NCI-H524 treated with DMSO at 0.1 percent for 48 hours (cell line): ENCODE measurements at places on chromosomes 16 and 17.

- no peak for DNase-seq
Measured at GRCh38 chr16:1377406-1378010, 25.8 kb downstream of the GNPTG start.

- no peak for DNase-seq
Measured at GRCh38 chr17:16922386-16923096, 49.4 kb downstream of the TNFRSF13B start.

DNA sequence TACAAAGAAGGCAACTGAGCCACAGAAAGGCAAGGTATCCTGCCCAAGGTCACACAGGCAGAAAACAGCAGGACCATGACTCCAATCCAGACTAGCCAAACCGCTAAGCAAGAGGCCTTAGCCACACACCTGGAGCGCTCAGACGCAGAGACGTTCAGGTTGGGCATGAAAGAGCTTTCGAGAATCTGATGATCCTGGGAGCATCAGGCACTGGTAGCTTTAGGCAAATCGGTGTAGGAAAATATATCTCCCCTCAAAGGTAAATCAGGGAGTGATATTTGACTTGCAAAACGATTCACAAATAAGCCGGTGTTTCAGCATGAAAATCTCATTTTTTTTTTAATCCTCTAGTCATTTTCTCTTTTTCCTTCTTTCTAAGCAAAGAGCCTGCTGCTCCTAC, 279.0 kb downstream of the MRTFB start:
- no peak for DNase-seq

DNA sequence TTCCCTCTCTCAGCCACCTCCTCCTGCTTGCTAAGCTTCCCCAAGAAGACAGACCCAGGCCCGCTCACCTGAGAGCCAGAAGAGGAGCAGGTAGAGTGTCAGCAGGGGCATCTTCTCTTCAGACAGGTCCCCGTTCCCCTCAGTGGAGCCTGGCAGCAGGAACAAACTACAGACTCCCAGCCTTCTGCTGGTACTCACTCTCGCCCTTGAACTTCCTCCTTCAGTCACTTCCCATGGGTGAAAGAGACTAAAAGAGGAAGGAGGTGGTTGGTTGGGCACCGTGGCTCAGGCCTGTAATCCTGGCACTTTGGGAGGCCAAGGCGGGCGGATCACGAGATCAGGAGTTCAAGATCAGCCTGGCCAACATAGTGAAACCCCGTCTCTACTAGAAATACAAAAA, at the start of gene CD300LF:
TSS of gene CD300LF (minus strand) at position 168 of the 400 bp plus-strand sequence. CDS start at position 111, 57 bp downstream.
- DNase-seq, result no peak

- peak; percentile 86 for DNase-seq
Measured at GRCh38 chr16:56019274-56019673, 144.1 kb upstream of the CES5A start.

DNA sequence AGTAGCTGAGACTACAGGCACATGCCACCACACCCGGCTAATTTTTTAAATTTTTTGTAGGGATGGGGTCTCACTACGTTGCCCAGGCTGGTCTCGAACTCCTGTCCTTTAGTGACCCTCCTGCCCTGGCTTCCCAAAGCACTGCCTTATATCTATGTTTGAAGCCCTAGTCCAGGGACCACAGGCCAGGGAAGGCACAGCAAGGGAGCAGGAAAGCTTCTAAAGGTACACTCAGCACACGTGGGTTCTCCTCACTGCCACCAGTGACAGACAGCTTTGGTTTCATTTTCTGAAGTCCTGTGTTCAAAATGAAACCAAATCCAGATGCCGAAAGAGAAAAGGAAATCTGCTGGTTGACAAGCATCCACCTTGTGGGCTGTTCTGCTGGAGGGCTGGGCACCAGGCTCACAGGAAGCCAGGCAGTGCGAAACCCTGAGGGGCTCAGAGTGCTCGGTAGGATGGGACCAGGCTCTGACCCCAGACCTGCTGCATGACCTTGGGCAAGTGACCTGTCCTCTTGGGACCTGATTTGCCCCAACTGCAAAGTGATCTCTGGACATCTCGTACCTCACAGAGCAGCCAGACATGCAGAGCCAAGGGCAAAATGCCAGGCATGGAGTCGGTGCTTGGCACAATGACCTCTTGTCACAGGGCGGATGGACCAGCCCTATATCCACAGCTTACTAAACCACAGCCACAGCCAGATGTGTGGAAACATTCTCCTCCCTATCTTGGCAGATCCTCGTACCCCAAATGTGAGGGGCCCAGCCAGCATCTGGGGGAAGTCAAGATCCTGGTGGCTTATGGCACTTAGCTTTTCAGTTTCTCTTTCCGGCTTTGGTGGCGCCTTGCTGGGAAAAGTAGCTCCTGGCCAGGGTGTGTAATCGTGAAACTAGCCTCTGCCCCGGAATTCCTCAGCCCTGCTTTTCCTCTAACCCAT, 2.8 kb upstream of the SOCS1 start:
- no peak for DNase-seq

- no peak for DNase-seq
Measured at GRCh38 chr16:87648236-87648635, 45.9 kb downstream of the JPH3 start.

DNA sequence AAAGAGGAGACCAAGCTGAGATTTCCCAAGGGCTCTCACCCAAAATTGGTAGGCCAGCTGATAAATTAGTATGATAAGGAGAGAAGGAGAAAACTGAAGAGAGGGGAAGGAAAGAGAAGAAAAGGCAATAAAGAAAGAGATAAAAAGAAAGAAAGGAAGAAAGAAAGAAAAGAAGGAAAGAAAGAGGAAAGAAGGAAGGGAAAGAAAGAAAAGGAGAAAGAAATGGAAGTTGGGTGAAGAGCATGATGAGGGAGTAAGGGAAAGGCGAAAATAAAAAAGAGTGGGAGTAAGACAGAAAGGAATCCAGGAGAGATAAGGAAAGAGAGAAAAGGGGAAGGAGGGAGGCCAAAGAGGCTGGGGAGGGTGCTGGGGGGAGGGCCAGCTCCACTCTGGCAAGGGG, 95.4 kb downstream of the MRM1 start:
- DNase-seq, result no peak

GRCh38 chr17:82754297-82755208, 2.7 kb downstream of the TBCD start:
- no peak for DNase-seq

GRCh38 chr17:230395-230770, 48.9 kb upstream of the DOC2B start:
- DNase-seq, result no peak

DNA sequence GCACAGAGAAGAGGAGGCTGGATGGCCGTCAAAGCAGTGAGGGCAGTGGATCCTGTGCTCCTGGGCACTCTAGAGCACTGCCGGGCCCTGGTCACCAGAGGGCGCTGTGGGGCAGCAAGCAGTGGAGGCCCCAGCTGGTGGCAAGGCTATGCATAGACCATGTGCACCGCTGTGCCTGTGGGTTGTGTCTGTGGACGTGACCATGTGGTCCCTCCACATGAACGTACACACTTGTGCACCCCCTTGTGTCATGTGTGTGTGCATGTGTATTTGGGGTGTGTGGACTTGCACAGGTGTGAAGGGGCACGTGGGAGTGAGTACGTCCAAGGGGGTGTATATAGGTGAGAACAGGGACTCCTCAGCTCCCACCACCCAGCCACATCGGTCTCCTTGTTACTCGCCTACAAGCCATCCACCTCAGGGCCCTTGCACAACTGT, 4.4 kb upstream of the MAP2K3 start:
- peak; percentile 49 for DNase-seq

- no peak for DNase-seq
Measured at GRCh38 chr16:70711211-70712031, 25.6 kb upstream of the MTSS2 start.

- no peak for DNase-seq
Measured at GRCh38 chr16:68289621-68290329, 21.0 kb downstream of the SLC7A6OS start.

DNA sequence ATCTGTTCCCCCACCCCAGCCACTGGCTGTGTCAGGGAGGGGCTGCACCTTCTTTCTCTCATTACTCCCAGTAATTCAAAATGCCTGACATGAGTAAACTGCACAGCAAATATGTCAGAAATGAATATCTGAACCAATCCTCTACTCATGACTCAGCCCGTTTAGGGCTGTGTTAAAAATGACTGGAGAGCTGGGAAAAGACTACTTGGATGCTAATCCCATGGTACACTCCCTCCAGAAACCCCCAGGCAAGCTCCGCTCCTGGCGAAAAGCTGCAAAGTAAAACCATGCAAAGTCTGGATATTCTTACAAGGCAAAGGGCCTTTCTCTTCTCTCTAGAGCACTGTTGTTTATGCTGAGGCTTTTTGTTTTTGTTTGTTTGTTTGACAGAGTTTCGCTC, 448.1 kb upstream of the DYNLRB2 start:
- DNase-seq, result no peak

DNA sequence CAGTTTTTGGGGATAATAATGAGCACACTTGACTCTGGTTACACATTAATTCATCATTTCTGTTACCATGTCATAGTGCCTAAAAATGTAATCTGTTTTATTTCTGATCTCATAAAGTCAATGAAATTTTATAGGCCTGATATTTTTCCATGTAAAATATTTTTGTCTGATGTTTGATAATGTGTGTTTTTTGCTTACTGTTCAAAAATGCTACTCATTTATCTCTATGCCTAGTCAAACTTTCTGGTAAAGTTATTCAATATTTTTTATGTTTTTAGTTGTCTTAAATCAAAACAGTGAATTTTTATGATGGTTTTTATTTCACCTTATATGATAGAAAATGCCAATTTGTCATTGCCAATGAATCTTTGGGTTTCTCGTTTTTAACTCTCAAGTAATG, 147.0 kb downstream of the AHSP start:
- DNase-seq, result no peak

DNA sequence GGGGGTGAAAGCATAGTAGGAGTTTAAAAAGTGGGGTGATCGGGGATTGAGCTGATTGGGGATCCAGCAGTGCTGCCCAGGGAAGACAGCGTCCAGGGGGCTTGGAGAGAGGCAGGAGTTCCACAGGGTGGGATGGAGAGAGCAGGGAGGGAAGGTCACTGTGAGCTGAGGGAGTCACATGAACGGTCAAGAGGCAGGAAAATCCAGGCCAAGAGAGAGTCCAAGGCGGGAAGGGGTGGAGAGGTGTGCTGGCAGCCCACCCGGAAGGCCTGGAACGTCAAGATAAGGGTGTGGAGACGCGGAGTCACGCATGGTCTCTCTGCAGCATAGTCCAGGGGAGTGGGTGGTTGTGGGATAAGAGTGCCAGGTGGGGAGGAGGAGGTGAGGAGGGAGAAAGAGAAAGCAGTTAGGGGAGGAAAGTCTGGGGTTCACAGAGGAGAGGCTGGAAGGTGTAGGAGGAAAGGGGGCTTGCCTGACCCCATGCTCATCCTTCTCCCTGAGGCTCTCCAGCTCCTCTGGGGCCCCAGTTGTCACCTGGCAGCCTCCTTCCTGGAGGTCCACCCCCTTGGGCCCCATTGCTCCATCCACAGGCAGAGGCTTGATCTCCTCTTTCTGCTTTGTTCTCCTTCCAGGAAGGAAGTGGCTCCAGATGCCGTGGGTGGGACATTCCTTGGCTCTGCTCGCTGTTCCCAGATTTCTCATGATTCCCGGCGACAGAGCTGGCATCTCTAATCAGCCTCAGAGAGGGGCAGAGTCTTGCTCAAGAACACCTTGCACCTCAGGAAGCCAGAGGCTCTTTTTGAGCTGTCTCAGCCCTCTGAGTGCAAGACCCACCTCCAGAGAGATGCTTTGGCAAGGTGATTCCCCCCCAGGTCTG, 28.7 kb downstream of the CCR7 start:
- DNase-seq, result no peak

DNA sequence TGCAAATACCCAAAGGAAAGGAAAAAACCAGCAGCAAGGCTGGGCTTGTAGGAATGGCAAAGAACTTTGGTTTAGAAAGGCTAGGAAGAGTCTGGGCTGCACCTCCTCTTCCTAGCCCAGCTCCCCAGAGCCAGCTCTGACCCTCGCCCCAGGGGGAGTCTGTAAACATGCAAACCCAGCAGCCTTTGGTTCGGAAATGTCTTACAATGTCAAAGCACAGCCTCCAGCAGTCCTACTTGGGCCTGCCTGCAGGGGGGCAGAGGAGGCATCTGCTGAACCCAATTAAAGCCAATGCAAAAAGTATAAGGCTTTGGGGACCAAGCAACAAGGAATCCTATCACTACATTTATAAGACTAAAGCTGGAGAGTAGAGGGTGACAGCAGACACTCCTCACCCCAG, 5.0 kb upstream of the FTSJ3 start:
- DNase-seq, result no peak

DNA sequence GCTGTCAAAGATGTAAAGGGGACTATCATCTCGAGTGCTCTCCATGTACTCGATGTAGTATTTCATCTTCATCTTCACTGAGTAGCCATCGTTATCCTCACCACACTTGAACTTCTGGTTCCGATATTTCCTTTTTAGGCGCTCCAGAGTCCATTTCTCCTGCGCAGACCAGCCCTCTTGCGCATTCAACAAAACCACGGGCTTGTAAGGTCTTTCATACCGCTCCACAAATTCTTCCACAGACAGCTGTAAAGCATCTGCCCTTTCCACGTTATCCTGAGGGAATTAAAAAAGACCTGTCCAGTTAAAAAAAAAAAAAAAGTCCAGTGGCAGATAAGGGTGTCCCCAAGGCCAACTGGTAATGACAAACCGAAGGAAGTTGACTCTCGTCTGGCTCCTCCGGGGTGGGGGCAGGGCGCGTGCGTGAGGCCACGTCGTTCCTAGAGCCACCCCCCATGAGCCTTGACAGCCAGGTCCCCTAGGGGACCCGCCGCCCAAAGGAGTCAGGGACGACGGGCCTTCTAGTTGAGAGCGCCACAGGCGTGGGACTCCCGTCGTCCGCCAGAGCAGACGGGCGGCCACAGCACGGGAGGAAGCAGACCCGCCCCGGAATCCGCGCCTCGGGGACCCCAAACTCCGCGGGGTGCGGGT, 701 bp downstream of the JMJD6 start:
- DNase-seq, result peak; percentile 41

DNA sequence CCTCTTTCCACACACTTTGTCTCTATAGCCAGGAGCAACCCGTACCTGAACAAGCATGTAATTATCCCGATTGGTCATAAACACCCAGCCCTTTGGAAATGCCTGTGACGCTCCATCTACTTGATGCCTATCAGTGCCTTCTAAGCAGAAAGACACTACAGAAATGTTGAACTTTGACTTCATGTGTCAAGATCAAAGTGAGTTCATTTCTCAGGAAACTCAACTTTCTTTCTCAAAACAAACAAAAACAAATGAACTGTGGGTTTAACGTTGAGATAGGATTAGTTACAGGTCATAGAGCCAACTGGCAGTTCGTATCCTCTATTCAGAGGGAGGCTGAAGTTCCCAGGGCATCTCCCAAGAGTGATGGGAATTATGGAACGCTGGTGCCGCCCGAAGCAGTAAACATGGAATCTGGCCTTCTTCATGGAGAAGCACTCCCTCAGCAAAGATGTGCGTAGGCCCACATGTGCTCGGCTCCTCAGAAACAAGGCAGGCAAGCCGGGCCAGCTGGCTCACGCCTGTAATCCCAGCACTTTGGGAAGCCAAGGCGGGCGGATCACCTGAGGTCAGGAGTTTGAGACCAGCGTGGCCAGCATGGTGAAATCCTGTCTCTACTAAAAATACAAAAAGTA, 9.5 kb downstream of the SLC6A4 start:
- DNase-seq, result no peak

DNA sequence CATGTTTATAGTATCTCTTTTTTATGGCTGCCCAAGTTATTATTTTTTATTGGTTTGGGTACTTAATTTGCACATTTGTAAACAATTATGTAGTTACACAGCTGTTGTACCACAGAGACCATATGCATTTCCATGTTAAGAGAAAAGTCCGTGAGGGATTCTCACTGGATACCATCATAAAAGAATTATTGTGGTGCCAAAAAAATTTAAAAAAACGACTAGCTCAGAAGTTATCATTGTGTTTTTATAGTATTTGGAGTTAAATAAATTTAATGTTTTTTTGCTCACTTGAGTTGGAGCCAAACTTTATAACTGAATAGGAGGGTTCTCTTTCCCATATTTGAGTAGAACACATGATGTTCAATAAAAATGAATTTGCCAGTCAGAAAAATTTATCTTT, 618.7 kb downstream of the WWOX start:
- DNase-seq, result no peak
